Vagina (tissue), 2 donors: ENCODE measurements at places on chromosomes 6 and 20.
A peak's percentile ranks its signal among the peaks of the same experiment; 100 is the strongest.

DNA sequence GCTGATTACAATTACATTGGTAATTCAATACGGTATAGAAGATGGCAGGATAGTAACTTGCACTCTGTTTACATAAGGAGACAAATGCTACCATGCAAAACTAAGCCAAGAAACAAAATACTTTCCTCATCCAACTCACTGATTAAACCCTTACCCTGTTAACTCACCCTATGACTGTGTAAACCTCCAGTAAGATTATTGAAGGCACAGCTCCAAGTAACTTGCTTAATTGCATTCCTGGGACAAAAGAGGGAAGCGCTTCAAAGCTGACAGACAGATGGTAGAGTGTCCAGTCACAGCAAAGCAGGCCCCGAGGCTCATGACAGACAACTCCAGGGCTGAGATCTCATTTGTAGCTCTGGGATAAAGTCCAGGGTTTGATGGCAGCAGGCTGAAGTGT lies 6.9 kb upstream of the KIF16B start:
- no peak for DNase-seq

DNA sequence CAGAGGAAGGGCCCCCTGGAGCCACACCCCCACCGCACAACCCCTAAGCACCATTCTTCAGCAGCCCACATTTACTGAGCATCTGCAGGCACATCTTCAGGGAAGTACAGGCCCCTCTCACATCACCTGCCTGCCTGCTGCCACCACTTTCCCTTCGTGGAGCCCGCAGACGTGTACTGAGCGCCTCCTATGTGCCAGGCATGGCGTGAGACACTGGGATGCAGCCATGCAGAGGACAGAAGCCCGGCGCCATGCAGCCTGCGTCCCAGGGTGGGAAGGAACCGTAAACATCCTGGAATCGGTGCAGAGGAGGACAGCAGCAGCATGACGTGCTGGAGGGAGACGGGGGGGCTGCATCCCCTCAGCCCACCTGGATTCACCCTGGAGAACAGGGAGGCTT lies 78.1 kb downstream of the GRM4 start:
- DNase-seq, result no peak

DNA sequence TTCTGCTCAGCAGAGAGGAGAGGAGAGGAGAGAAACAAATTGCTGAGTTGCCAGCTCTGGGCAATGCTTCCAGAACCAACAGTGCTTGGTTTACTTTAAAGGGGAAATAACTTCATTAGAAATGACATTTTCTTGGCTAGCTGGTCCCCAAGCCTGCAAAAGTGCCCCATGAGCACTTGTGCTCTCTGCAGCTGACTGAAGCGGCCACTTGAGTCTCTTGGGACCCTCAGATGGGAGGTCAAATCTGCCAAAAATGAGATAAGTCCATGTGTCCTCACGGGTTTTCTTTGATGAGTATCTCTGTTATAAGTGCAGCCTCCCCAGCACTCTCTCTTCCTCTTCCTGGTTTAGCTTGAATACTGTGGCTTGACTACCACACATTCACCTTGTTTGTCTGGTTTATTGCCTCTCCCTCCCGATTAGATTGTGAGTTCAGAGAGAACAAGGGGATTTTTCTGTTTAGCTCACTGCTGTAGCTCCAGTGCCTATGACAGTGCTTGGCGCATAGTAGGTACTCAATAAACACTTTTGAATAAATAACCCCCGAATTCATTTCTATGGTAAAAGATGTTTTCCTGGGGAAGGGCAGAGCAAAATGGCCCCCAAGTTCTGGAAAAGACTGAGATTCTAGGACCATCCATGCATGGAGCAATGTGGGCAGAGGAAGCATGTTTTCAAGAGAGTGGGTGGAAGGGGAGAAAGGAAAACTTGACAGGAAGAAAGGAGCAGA lies 7.0 kb upstream of the RIN2 start:
- peak; percentile 34 for DNase-seq

GRCh38 chr6:52016915-52017748 lies 70.3 kb downstream of the PKHD1 start:
- DNase-seq, result no peak

- no peak for DNase-seq
Measured at GRCh38 chr6:16031278-16031981, 97.5 kb upstream of the MYLIP start.

GRCh38 chr6:56868687-56869086 lies 86.2 kb upstream of the BEND6 start:
- DNase-seq, result no peak

GRCh38 chr6:125789167-125789566 lies 1.6 kb upstream of the NCOA7 start:
- no peak for DNase-seq

GRCh38 chr6:31609519-31610406 lies 5.3 kb upstream of the AIF1 start:
- DNase-seq, result no peak

GRCh38 chr6:160132776-160133338 lies 11.2 kb downstream of the SLC22A1 start:
- DNase-seq, result peak; percentile 40

GRCh38 chr6:71533939-71534379 lies 245.3 kb downstream of the OGFRL1 start:
- no peak for DNase-seq

GRCh38 chr20:64092258-64093012 lies 8.2 kb upstream of the LKAAEAR1 start:
- DNase-seq, result no peak

- DNase-seq, result no peak
Measured at GRCh38 chr6:47512872-47513271, 35.3 kb downstream of the CD2AP start.

DNA sequence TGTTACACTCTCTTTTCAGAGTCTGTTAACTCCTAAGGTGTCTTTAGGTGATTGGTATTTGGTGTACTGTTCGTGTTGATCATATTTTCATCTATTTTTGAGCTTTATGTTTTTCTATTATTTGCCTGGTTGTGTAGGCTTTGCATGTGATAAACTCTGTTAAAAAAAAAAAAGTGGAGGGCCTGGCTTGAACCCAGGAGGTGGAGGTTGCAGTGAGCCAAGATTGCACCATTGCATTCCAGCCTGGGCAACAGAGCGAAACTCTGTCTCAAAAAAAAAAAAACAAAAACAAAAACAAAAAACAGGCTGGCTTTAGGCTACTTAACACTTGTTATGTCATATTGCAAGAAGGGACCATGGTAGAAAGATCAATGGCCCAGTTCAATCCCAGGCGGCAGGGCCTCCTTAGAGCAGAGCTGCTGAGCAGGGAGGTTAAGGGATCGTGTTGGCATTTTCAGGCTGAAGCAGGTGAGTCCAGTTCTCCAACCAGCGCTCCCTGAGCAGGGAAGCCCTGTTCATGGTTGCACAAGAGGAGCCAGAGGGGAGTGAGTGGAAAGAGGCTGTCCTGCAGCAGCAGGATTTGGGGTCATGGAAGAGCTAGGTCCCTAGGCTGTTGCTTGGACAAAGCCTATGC lies 8.5 kb downstream of the PYGB start:
- DNase-seq, result peak; percentile 89

- no peak for DNase-seq
Measured at GRCh38 chr6:89208551-89208950, 8.6 kb downstream of the GABRR1 start.

GRCh38 chr6:162387718-162388382 lies 339.7 kb downstream of the PRKN start:
- no peak for DNase-seq
